ENCODE measurements at places on chromosomes 5 and 9.

- no peak for DNase-seq
Measured at GRCh38 chr5:131419877-131420276, 156.0 kb downstream of the CDC42SE2 start.

DNA sequence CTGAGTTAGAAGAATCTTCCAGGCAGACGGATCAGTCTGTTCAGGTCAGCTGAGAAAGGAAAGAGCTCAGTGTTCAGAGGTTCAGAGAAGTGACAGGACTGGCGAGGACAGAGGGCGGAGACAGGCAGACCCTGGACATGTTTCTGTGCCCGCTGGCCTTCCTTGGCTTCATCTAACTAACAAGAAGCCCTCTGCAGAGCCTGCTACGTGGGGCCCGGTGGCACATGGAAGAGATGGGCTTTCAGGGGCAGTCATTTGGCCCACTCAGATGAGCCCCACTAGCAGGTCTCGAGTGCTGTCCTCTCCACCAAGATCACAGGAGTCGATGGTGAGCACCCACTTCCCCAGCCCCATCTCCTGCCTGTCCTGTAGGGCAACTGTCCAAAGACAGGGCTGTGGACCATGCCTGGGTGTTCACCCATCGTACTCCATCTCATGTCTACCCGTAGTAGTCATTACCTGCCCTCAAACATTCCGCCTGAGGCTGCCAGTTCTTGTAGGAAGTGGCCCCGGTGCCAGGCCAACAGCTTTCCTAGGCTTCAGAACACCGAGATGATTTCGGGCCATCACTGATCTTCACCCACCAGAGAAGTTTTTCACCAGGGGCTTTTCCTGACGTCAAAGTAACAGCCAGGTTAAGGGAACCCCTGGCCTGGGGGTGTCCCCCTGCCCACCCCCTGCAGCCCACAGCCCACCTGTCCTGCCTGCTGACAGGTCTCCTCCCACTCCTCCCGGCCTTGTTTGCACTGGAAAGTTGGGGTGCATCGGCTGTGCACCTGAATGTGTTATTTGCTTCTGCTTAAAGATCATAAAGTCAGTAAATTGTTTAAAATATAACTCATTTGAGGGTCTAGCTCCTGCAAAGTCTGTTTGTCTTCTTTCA is 14.0 kb downstream of the IRX2 start:
- DNase-seq = no peak

DNA sequence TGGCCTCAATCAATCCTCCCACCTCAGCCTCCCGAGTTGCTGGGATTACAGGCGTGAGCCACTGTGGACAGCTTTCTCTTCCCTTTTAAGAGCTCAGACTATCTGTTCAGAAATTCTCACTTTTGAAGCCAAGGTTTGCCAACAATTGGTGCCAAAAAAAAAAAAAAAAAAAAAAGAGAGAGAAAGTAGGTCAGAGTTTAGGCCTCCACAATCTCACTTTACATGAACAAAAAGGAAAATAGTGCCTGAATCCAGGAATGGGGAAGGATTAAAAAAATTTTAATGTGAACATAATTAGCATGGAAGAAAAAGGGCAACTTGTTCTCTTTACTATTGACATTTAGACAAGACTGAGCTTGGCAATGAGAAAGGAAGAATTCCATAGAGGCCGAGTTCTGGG is 94.1 kb downstream of the NSG2 start:
- no peak for DNase-seq

GRCh38 chr5:111194925-111195324 is 29.3 kb upstream of the CAMK4 start:
- DNase-seq = no peak

DNA sequence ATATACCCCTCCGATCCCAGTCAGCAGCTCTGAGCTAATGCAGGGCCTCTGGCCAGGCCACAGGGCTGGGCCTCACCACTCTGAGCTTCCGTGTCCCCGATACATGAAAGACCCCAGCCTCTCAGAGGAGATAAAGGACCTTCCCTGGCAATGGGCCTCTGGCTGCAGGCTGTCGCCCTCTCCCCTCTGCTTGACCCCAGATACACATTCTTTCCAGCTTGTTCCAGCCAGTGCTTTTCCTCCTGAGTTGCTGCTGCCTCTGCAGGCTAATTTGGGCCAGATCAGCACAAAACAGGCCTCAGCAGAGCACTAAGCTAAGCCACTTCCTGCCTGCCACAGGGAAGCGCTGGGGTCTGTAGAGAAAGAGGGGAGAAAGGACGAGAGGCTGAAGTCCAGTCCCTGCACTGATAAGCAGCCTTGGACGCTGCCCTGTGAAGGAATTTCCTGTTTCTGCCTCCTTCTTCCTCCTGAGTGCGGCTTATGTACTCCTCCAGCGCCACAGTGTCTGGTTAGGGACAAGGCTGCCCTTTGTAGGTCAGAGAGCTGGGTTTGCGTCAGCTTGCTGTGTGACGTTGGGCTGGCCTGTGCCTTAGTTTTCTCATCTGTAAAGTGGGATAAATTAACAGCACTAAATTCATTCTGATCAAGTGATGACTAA is 73.0 kb upstream of the IL17B start:
- DNase-seq = no peak

GRCh38 chr5:176675676-176676360 is 28.5 kb downstream of the TSPAN17 start:
- DNase-seq = no peak

DNA sequence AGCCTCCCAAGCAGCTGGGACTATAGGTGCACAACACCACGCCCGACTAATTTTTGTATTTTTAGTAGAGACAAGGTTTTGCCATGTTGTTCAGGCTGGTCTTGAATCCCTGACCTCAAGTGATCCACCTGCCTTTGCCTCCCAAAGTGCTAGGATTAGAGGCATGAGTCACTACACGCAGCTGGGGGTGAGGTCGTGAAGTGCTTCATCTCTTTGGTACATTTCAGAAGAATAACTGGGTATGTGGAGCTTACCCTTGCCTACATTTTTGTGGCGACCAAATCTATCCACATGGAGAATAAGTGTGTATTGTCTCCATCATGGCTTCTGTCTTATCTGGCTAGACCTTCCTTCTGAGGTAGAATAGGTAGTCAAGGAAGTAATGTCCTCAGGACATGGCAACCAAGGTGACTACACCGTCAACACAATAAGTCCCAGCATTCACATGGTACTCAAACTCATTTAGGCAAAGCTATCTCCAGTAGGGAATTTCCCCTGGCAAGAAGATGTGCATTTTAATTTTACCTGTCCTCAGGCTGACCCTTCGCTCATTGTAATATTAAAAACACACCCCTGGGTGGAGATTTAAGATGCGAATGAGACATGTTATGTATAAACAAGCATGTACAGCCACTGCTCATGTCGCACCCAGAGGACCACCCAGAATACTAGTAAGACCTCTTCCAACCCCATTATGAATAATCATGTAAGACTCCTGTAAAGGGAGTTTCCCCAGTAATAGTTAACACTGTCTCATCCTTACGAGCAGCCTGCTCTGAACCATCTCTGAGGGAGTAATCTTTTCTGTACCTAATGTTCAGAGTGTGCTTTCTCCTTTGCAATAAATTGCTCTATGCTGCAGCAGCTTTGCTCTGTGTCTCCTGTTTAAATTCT is 1173.2 kb downstream of the TAF11L14 start:
- no peak for DNase-seq

DNA sequence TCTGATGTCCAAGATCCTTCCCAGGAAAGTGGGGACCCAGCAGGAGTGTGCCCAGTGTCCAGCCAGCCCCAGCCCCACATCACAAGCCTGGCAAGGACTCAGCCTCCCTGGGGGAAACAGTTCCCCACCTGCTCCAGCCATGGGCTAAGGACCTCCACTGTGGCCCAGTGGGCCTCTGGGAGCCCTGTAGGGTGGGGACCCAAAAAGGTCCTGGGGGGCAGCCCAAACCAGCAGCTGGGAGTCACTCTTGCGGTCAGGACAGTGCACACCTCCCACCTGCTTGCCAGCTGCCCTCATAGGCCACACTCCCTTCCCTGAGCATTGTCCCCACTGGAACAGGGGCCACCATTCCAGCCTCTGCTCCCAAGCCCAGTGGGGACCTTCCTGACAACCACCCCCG is 1.7 kb downstream of the ABCA2 start:
- no peak for DNase-seq

DNA sequence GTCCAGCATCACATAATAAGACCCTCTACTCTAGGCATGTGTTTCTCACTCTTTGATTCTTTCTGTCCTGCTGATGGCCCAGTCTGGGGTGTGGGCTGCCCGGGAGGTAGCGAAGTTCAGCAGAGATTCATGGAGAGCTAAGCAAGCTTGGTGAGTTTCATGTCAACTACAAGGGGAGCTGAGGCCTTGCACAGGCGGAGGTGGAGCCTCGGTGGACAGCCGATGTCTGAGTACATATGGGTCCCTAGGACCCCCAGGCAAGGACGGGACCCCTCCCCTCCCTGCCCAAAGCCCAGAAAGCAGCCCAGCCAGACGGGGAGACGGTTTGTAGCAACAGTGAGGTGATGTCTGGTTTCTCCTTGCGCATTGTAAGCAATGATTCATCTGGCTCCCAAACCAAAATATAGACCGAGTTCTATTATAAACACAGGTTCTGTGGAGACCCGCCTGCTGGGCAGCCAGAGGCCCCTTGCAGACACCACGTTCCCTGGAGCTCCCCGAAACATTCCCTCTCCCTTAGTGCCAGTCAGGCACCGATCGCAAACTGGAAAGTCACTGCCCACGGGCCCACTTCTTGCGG is 45.5 kb downstream of the COL27A1 start:
- DNase-seq = no peak

GRCh38 chr9:118674942-118675341 is 694.3 kb downstream of the BRINP1 start:
- DNase-seq = no peak

GRCh38 chr5:65482736-65483545 is 1.2 kb upstream of the ADAMTS6 start:
- DNase-seq = no peak

GRCh38 chr9:105216440-105217178 is 27.8 kb upstream of the SLC44A1 start:
- no peak for DNase-seq

- no peak for DNase-seq
Measured at GRCh38 chr5:31889001-31889561, 250.2 kb downstream of the PDZD2 start.

DNA sequence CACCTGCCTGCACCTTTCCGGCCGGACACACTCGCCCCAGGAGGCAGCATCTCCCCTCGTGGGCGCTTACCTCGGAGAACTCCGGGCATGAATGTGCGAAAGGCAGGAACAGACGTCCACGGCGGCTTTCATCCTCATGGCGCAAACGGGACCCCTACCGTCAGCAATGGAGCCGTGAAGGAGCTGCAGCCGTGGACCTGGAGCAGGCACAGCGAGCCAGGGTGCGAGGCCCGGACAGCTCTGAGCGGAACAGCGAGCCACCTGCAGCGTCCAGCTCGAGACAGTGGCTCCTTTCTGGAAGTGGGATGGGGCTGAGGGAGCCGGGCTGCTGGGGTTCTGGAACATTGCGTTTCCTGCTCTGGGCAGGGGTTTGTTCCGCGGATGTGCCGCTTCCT is 7.8 kb upstream of the SLC6A19 start:
- DNase-seq = no peak

GRCh38 chr5:93164690-93165089 is 416.3 kb downstream of the NR2F1-AS1 start:
- DNase-seq = no peak

DNA sequence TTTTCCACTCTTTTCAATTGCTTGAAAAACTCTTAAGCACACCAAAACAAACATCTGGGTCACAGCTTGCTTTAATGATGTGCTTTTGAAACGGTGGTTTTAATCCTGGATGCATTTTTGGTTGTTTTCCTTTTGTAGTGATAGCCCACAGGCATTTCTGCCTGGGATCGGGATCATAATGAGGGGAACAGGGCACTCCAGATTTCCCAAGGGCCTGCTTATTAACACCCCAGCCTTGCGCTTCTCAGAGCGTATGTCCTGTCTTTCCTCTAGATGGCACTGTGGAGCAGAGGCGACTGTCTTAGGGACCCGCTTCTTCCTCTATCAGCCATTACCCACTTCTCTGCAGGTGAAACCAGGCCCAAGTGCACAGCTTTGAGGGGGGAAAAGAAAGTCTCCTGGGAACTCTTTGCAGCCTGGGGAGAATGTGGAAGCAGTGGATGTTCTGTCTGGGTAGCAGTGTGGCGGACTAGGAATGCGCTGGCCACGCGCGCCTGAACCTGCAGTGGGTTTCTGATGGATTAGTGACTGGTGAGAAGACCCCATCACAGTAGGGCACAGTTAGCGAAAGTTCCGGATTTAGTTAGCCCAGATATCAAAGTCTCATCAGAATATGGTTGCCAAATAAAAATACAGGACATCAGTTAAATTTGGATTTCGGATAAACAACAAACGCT is 190.1 kb downstream of the GNA14 start:
- DNase-seq = peak; percentile 74

- DNase-seq = no peak
Measured at GRCh38 chr5:132849347-132849746, 16.9 kb downstream of the GDF9 start.

GRCh38 chr9:38025166-38025565 is 43.9 kb downstream of the SHB start:
- no peak for DNase-seq

DNA sequence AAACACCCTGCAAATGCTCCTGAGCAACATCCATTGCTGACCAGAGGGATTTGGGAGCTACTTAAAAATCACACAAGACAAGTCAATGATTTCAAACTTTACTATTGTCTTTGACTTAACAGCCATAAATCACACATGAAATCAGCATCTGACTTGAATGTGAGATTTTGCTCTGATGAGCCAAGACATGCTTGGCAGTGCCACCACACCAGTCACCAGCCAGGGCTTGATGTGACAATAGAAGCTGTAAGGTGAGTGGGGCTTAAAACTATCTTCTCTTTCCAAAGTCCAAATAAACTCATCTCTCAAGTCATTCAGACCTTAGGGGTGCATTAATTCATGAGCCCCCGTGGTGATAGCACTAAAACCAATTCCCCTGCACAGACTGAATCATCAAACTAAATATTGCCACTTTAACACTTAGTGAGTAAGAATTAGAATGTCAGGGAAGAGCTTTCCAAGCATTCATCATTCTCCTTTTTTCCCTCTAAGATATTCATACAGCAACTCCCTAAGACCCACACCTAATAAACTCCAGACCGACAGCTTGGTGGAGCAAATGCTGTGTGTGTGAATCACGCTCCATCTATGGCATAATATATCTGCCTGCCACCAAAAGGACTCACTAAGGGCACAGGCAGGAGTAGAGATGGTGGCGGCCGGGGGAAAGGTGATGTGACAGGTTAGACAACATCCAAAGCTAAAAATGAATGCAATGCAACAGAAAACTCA is 119.4 kb downstream of the SPOCK1 start:
- no peak for DNase-seq

DNA sequence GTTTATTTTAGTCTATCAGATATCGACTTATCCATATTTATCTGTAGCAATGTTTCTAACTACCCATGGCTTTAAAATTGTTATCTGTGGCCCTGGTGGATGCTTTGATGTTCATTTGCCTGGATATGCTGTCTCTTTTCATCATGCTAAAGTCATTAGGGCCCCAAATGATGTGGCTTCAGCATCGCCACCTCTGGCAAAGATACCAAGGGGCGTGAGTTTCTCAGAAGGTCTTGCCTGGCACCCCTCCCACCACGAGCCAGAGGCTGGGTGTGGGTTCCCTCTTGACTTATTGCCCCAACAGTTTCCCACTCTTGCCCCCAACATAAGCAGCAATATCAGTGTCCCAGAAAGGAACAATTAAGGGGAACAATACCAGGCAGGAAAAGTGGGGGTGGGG is 5.4 kb downstream of the ROPN1L start:
- no peak for DNase-seq

GRCh38 chr9:106403081-106403480 is 459.9 kb upstream of the ZNF462 start:
- DNase-seq = no peak

GRCh38 chr5:54390539-54391031 is 64.9 kb upstream of the HSPB3 start:
- no peak for DNase-seq
